ENCODE measurements at places on chromosomes 11 and 22.

GRCh38 chr11:96827164-96827563 is 437.4 kb downstream of the JRKL start:
- no peak for DNase-seq

DNA sequence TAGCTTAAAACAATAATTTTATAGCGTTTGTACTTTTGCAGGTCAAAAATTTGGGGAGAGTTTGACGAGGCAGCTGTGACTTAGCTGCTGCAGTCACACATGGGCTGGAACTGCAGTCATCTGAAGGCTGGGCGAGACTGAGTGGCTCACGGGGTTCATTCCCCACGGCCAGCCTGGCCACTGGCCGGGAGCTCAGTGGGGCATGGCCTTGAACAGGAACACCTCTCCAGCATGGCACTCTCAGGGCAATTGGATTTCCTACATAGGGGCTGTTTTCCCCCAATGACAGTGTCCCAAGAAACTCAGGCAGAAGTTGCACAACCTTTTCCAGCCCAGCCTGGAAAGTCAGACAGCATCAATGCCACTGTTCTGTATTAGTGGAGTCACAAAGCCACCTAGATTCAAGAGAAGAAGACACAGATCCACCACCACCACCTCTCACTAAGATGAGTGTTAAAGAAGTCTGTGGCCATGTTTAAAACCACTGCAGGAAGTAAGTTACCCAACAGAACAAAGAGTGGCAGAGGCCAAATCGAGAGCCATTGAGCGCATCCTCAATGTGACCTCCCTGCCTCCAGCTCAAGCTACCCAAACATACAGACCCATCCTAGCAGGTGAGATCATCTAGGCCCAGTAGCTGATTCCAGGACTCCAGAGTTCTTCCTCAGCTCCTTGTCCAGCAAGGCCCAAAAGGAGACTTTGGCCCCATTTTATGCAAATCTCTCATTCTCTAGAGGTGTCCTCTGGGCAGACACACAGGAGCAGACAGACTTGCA is 618.7 kb upstream of the CADM1 start:
- no peak for DNase-seq

GRCh38 chr22:43305806-43306205 is 37.4 kb downstream of the SCUBE1 start:
- no peak for DNase-seq

DNA sequence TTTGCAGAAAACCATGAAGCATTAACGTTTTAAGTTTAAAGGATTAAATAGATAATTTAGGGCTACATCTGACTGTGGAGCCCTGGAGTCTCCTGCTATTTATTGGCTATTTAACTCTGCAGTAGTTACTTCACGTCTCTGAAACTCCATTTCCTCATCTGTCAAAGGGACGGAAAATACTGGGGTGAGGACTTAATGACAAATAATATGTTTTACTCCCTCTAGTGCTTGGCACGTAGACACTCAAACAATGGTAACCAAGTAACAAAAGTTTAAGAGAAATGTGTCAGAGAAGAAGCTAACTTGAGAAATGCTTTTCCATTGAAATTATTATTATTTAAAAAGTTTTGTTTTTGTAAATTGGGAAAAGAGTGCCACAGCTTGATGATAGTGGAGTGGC is 130.7 kb upstream of the RCN1 start:
- DNase-seq: no peak

GRCh38 chr11:15171956-15172355 is 57.2 kb downstream of the INSC start:
- DNase-seq: no peak

GRCh38 chr22:49449811-49450446 is 377.7 kb downstream of the BRD1 start:
- no peak for DNase-seq

GRCh38 chr11:40170078-40170477 is 1289.4 kb downstream of the LRRC4C start:
- no peak for DNase-seq

DNA sequence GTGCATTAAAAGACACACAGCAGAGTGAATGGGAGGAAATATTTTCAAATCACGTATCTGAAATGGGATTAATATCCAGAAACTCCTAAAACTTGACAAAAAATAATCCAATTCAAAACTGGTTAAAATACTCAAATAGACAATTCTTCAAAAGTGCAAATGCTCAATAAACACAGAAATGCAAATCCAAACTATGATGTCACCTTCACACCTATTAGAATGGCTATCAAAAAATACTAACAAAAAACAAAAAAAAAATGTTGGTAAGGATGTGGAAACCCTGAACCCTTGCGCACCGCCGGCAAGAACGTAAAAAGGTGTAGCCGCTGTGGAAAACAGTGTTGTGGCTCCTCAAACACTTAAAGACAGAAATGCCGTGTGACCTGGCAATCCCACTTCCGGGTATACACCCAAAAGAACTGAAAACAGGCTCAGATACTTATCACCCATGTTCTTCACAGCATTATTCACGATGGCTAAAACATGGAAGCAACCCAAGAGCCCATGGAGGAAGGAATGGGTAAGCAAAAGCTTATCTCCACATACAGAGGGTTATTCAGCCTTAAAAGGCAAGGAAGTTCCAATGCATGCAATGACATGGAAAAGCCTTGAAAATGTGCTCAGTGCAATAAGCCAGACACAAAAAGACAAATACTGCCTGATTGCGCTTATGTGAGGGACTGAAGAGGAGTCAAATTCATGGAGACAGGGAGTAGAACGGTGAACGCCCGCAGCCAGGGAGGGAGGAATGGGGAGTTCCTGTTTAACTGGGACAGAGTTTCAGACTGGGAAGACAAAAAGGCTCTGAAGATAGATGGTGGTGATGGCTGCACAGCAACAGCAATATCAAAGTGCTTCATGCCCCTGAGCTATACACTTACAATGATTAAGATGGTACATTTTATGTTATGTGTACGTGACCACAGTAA is 19.6 kb downstream of the BRD1 start:
- DNase-seq: no peak

DNA sequence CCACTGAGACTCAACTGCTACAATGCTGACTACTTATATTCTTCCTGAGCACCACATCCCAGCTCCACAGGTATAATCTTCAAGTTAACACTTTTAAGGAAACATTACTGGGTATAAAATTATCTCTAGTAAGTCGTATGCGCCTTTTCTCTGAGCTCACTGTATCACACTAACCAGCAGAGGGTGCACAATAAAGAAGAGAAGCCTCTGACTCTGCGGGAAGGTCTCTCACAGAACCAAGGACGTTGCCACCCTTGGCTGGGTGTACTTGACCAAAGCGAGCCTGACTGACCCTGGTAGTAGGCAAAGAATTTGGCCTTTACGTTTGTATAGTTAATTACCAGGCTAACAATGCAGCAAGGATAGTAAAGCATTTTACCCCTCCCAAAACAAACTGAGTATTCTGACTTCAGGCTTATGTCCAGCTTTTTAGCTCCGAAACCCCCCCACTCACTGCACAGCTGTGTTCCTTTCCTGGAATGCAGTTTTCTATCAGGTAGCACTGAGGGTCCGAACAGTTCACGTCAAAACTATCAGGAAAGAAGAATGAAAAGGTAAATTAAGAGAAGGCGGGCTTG is at the start of gene BTBD18:
Gene BTBD18 (minus strand): TSS at position 144 of the 578 bp plus-strand sequence. CDS start 631 bp downstream, outside the sequence.
- no peak for DNase-seq

DNA sequence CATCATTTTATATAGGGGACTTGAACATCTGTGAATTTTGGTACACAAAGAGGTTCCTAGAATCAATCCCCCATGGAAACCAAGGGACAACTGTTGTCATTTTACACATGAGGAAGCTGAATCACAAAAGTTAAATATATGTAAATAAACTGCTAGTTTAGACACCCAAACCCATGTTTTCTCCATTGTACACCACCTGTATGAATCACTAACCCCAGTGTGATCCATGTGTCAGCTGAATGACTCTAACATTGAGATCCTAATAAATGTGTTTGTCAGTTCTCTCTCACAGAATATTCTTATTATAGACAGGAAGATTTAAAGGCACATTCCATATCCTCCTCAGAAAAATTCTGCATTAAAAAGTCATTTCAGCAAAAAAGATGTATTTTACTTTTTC is 83.3 kb downstream of the ATG16L2 start:
- DNase-seq: no peak

- no peak for DNase-seq
Observed at GRCh38 chr22:42562279-42562678, 8.5 kb downstream of the SERHL2 start.

DNA sequence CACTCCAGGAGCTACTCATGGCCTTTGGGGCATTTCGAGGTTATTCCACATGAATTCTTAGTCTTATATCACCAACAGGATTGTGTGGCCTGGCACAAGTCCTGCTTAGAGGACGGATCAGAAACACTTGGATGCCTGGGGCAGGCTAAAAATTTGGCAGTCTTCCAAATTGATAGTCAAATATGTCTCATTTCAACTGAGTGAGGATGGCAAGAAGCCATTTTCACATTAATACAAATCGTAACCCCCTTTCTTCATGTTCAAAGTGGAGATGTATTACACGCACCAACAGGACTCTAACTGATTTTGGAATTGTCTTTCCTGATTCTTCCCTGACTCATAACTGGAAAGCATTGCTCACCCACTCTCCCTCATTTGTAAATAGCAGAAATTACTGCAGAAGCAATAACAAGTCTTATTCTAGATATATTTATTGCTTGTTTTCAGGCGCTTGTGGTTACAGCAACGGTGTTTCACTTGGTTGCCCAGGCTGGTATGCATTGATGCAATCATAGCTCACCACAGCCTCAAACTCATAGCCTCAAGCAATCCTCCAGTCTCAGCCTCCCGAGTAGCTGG is 10.3 kb upstream of the CCDC86 start:
- DNase-seq: no peak
